NCI-H1436 (cell line): ENCODE measurements at places on chromosomes 12 and 14.
A peak's percentile ranks its signal among the peaks of the same experiment; 100 is the strongest.

GRCh38 chr12:111298582-111299436 lies 70.1 kb downstream of the PHETA1 start:
- peak; percentile 57 for DNase-seq

GRCh38 chr12:44558340-44559100 lies 317.6 kb downstream of the NELL2 start:
- no peak for DNase-seq

DNA sequence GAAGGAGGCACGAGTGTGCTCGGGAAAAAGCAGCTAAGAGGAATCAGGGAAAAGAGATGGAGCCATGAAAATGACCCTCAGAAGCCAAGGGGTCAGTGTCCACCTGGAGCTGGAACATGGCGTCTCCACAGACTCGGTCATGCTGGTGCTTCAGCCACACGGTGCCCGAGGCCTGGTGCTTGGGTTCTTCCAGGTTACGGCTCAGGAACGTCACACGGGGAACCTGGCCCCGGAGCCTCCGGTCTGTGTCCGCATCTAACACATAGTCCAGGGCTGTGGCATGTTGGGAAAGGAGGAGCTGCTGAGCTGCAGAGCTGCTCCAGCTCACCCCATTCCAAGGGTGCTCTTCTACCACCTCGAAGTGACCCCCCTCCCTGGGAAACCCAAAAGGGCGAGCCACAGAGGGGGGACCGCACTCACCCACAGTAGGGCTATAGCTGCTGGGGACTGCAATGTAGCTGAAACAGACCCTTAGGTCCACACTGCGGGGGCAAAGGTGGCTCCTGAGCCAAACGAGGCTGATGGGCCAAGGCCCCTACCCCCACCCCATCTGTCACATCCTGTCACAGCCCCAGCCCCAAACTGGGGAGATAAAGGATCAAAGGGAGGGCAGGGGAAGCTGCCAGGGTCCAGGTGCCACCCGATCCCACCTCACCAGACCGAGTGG lies 10.8 kb downstream of the ITGA7 start:
- DNase-seq: no peak

DNA sequence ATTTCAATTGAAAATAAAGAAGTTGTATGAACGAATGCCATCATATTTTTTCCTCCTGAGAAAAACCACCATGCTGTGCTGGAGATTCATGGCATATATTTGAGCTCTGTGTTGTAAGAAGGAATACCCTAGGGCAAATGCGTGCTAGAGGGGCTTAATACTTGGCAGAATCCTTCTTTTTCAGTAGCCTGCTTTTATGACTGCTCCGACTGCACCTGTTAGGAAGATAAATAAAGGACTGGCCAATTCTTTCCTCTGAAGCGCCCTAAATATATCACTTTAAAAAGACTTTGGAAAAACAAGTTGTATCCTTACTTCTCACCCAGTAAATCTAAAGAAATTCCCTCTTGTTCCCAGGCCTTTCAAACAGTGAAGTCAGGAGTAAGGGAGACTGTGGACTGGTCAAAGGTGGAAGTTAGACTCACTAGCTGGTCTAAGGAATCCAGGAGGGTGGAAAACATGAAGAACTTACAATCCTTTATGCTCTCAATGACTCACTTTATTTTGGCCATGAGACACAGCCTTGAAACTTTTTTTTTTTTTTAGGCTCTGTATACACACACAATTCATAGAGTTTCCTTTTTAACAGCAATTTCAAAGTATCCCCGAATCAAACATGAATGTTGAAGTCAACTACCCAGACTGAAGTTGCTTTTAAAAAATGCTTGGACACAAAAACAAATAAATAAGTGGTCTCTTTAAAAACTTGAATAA lies 5.2 kb downstream of the MYBPC1 start:
- no peak for DNase-seq

GRCh38 chr12:57191410-57191809 lies 25.2 kb upstream of the NXPH4 start:
- no peak for DNase-seq

DNA sequence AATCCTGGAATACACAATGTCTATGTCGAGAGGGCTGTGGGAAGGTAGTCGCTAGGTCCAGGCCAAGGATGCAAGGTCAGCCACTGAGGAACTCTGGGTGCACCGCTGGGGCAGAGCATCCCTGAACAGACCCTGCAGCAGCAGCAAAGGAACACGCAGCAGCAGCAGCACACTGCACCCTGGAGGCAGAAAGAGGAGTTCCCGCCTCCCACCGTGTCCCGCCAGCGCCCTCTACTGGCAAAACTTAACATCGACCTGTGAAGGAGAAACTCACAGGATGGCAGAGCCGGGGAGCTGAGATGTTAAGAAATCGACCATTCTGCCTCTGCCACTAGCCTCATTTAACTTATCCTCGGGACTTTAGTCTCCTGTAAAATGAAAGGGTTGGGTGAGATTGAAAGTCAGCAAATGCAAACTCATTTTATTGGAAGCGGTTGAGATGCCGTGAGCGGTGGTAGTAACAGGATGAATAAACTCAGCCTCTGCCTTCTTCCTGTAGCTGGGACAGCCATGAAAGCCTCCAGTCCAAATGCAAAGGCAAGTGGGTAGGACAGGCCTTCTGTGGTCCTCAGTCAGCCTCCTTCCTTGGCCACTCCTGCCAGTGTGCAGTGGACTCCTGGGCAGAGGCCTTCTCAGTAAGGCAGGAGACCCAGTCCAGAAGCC lies 45.6 kb downstream of the STAB2 start:
- peak; percentile 76 for DNase-seq

- DNase-seq: no peak
Measured at GRCh38 chr14:64422756-64423155, 34.6 kb downstream of the MTHFD1 start.

- DNase-seq: no peak
Measured at GRCh38 chr14:79332504-79333197, 878.7 kb downstream of the DIO2 start.

GRCh38 chr12:52210925-52211650 lies 19.3 kb upstream of the KRT80 start:
- DNase-seq: no peak

DNA sequence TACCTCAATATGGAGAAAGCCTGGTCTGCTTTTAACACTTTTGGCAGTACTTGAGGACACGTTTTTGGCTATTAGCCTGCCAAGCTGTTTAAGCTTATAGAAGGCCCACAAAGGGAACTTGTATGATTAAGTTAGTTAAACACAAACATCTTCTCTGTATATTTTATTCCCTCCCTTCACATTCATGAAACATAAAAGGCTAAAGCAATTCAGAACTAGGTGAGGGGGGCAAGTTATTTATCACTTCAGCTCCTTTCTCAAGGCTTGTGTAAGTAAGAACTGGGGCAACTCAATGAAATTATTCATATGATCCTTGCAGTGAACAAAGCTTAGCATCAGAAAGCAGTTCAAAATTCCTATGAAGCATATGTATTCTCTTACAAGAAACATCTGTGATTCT lies 7.5 kb downstream of the PRICKLE1 start:
- DNase-seq: no peak

GRCh38 chr12:127822809-127823411 lies 444.1 kb upstream of the TMEM132C start:
- no peak for DNase-seq

DNA sequence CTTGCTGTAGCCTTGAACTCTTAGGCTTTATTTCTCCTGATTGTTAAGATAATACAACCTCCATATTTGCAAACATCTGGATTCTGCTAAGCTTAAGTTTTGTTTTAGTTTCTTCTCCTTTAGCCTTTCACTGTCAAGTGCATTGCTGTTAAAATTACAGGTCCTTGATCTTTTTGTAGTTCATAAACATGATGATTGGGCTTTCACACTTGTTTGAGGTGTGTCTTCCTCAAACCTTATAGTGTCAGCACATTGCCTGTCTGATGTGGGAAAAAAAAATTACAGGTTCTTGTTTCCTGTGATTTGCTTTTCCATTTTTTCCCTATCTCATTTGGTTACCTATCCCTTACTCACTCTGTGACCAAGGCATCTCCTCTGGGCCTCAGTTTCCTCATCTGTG lies 59.2 kb downstream of the BICDL1 start:
- DNase-seq: no peak

DNA sequence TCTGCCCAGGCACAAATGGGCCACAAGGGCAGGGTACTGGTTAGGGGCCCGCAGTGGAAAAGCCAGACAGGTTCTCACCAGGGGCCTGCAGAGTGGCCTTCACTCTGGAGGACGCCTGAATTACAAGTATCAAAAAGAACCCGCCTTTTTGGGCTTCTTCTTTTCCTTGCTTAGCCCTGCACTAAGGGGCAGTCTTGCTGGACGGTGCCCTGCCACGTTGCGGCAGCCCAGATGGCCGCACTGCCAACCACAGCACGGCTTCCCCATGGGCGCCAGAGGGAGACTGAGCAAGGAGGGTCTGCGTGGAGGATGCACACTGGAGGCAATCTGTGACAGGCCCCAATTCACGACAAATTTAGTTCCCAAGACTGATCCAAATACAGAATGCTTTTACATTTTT lies 18.3 kb upstream of the CDK2AP1 start:
- no peak for DNase-seq

GRCh38 chr14:84825481-84826251 lies 704.3 kb upstream of the FLRT2 start:
- DNase-seq: no peak

DNA sequence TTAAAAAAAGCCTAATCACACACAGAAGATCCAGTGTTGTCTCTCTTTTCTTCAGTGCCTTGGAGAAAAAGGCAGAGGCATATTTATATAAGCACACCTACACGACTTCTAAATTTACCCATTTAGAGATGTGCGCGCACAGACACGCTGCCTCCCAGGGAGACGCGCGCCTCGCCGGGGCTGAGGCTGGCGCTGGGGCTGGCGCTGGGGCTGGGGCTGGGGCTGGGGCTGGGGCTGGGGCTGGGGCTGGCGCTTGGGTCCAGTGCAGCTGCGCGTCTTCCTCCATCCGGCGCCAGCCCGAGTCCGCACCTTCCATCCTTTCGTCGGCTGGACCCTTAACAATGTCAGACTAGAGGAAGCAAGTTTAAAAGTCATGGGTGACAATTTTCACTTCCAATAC lies 118.4 kb upstream of the ARID2 start:
- no peak for DNase-seq

GRCh38 chr14:49692811-49693734 lies at the start of gene KLHDC1:
Gene KLHDC1 (plus strand): TSS chr14:49693120. CDS start chr14:49693195, 75 bp downstream.
- peak; percentile 61 for DNase-seq

- no peak for DNase-seq
Measured at GRCh38 chr12:53222806-53223261, 9.2 kb downstream of the RARG start.

GRCh38 chr14:31207287-31207754 lies 272 bp downstream of the HECTD1 start:
- DNase-seq: no peak

DNA sequence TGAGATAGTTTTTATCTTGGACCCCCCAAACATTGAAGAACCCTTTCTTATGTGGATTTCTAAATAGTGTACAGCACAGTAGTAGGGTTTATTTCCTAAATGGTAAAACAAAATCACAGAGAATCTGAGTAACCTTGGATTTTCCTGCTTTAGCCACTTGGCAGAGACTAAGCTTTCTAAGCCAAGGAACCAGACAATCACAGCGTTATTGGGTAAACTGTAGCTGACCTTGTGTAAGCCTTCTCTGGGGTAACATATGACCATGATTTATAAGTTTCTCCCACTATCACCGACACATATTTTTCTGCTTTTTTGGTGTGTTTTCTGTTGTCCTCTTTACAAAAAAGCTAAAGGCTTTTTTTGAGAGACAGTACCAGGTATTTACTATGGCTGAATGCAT lies 136.3 kb upstream of the PZP start:
- DNase-seq: no peak

DNA sequence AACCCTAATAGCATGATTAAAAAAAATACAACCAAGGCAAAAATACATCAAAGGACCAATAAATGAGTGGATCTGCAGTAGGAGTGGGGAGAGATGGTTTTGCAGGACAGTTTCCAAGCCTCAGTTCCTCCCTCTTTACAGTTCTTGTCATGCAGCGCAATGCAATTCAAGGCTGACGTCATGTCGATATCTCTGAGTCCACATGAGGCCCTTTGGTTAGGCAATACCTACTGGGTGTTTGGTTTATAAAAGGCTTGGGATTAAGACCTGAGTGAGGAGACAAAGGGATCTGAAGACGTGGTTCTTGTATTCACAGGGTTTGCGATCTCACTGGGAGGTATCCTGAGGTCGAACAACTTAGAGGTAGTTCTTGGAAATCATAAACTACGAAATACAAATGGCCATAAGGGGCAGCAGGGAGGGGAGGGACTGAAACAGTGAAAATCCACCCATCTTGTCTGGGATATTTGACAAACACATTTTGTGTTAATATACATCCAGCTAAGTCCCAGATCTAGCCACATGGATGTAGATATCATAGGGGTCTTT lies 441.0 kb downstream of the FUT8 start:
- DNase-seq: no peak

GRCh38 chr12:3920351-3921150 lies 47.4 kb upstream of the PARP11 start:
- no peak for DNase-seq

DNA sequence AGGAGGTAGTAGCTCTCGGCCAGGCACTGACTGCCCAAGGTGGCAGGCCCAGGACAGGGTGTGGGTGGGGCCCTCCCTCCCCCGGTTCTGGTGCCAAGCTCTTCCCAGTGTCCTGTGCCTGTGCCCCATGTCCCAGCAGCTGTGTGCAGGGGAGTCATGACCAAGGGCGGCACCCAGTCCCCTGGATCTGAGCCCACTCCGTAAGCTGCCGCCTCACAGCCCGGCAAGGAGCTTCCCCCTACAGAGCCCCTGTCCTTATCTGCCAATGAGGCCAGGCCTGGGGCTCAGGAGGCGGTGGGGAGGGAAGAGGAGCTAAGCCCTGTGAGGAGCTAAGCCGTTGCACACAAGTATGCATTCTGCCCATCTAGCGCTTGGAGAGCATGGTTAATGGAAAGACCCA lies 5.6 kb upstream of the C14orf180 start:
- no peak for DNase-seq

- DNase-seq: no peak
Measured at GRCh38 chr12:116520801-116521471, 38.2 kb upstream of the MAP1LC3B2 start.

DNA sequence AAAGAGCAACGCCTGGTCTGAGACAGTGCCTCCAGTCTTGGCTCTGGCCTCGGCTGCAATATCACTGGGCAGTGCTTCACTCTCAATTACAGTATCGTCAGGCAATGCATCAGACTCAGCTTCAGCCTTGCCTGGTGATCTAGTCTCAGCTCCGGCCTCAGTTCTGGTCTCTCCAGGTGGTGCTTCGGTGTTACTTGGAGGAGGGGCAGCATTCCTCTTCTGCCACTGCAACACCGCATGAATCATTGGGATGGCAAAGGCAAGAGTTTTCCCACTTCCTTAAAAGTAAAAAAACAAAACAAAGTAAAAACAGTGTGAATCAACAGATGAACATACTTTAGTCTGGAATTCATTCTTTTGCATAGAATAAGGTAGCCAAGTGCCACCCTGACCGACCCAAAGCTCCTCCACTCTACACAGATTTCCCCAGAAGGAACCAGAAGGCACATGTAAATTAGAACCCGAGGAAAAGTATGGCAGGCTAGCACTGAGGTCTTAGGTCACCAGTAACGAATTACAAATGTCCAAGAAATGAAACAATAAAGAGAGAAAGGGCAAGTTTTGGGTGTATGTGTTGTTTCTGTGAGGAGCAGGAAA lies 18.6 kb downstream of the DDX24 start:
- DNase-seq: no peak
